ENCODE measurements at places on chromosomes 5 and 9. TPM values are rescaled to one million over a fixed set of nuclear protein-coding genes. Genes with fewer than 3 reads are reported as not detected.

DNA sequence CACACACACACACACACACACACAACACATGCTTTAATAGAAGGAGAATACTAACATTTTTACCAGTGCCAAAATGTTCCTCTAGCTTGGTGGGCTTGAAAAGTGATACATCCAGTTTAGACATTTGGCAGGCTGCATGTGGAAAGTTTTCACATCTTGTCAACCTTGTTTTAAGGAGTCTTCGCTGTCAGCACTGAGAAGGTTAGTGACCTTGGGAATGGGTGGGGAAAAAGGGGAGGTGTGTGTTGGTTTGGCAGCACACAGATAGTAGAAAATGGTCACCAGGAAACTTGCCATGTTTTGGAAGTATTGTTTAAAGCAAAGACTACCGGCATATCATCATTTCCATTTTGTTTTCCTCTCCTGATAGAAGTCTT is 346.5 kb upstream of the ADAMTSL1 start:
- DNase-seq, result no peak

The ASS1 gene
- total RNA-seq, result 3.1 TPM

GRCh38 chr5:60710362-60710761 is 10.4 kb upstream of the DEPDC1B start:
- DNase-seq, result no peak

DNA sequence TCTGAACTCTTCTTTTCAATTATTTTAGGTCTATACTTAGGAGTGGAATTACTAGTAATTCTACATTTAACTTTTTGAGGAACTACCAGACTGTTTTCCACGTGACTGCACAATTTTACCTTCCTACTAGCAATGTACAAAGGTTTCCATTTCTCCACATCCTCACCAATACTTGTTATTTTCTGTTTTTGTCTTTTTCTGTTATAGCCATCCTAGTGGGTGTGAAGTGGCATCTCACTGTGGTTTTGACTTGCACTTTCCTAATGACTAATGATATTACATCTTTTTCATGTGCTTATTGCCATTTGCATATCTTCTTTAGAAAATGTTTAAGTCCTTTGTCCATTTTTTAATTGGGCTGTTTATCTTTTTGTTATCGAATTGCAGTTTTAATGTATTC is 136.9 kb upstream of the EGFLAM start:
- no peak for DNase-seq

DNA sequence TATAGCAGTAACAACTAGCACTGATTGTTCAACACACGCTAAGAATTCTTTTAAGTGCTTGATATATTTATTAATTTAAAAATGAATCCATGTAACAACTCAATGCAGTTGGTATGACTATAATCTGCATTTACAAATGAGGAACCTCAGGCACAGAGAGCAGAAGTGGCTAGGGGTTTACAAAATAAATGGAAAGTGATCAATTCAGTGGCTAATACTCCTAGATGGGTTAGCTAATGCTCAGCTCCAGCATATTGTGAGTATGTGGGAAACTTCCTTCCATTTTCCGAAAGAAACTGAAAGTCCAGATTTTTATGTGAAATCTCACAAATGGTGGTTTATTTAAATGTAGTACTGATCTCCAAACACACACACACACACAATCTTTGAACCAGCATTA is 128.0 kb downstream of the RFX3 start:
- DNase-seq, result no peak

The DNAI1 gene
- not detected for total RNA-seq

The C5orf22 gene
- total RNA-seq, result 22.4 TPM

The CPEB4 gene
- 10.5 TPM for total RNA-seq

GRCh38 chr9:95336281-95336680 is 18.8 kb upstream of the FANCC start:
- no peak for DNase-seq

DNA sequence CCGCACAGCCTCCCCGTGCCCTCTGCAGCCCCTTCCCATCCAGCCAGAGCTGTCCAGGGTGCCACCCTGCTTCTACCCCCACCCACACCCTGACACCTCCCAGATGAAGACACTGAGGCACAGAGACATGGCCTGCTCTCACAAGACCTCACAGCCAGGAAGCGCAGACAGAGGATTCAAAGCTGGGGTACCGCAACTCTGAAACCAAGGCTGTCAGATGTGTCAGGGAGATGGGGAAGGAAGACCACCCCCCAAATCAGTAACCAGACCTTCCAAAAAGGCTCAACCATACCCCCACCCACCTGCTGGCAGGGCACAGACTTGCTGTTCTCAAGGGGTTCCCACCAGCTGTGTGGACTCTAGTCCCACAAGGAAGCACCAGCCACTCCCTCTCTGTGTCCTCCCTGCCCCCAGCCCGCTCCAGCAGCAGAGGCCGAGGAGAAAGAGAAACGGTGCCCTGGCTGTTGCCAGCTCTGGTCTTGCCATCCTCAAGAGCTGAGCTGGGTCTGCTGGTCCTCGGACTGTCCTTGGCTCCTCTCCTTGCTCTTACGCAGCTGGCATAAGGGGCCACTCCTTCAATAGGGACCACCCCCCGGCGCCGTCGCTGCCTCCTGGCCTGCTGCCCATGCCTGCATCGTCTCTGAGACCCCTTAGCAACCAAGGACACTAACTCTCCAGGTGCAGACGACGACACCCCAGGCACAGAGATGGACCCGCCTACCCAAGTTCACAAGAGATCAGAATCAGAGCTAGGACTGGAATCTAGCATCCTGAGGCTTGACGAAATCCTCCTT is 699 bp downstream of the AKNA start:
- peak; percentile 48 for DNase-seq

- no peak for DNase-seq
Observed at GRCh38 chr5:65882278-65882677, 44.1 kb upstream of the ERBIN start.

DNA sequence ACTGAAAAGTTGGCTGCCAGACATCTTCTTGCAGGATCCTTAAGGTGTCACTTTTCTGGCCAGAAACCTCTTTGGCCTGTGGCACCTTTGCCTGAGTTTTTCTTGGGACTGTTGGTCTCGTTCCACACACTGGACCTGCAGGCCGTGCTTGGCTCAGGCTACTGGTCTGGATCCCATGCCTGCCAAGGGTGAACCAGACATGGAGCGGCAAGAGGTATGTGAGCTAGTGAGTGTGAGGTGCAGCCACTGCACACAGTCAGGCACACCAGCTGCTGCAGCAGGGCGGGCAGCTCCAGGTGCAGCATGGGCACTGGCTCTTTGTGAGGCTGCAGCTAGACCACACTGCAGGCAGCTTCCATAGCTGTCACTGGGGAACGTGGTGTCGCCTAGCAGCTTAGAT is 47.9 kb downstream of the NDUFAF2 start:
- DNase-seq, result no peak

GRCh38 chr5:86626149-86626548 is 8.4 kb downstream of the COX7C start:
- DNase-seq, result no peak

The ATG12 gene
- total RNA-seq, result 43.9 TPM

The C9orf40 gene
- total RNA-seq, result 22.9 TPM

- DNase-seq, result no peak
Observed at GRCh38 chr5:148853868-148854267, 27.5 kb downstream of the ADRB2 start.

DNA sequence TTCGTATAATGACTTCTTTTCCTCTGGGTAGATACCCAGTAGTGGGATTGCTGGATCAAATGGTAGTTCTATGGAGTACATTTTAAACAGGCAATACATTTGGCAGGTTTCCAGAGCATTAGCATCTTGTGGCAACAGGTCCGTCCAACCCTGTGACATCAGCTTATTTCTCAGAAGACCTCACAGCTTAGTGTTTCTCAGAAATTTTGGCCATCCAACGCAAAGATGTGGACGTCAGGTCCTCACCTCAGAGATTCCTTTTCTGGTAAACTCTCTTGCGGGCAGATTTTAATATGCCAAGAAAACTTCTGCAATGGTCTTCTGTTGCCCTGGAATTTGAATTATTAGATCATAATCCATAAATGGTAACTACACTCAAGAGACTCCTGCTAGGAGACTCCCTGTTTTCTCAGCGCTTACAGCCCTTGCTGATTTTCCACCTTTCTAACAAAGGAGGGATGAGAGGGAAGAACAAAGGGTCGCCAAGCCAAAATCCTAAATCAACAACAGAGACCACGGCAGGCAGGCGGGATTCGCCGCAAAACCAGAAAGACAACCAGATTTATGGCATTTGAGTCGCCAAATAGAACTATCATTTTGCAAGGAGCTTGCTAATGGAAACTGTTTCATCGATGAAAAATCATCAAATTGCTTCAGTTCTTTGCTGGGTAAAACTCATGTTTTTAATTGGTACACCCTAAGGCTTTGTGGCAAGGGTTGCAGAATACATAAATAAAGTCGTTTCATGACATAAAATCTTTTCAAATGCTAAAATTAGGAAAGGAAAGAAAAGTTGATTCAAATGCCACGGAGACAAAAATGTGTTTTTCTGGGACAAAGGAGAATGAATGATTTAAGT is 34.1 kb upstream of the PLPP1 start:
- no peak for DNase-seq

DNA sequence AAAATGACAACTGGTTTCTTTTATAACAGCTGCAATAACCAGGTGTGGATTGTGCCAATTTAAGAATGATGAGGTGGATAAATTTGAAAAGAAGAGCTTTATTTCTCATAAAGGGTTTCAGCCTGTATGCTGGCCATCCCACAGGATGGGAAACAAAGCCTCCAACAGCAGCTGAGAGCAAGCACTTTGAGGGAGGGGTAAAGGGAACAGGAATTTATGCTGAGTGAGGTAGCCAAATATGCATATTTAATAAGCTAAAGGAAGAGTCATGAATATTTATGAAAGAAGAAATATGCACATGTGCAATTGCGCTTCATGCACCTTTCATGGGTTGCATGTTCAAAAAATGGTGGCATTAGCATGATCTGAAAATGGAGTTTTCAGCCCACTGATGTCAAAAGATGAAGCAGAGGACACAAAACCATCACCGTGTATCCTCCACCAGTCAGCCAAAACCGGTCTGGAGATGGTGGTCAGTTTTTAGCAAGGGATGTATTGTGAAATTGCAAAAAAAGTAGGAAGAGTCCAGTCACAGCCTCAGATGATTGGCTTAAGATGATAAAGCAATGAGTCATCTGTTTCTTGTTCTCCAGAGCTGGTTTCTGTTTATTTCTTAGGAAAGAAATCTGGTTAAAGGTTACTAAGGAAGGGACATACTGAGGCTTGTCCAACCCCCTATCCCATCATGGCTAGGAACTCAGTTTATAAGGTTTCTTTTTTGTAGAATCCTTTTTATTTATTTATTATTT is 47.9 kb downstream of the DEPDC1B start:
- DNase-seq, result no peak

GRCh38 chr5:105508519-105508918 is 1945.9 kb upstream of the NUDT12 start:
- DNase-seq, result no peak

The REXO4 gene
- 23.6 TPM for total RNA-seq

GRCh38 chr9:17863213-17863883 is 284.5 kb downstream of the SH3GL2 start:
- no peak for DNase-seq

The NEUROG1 gene
- total RNA-seq, result not detected

The DNAJB5 gene
- total RNA-seq, result 5.5 TPM

- no peak for DNase-seq
Observed at GRCh38 chr9:108205276-108205675, 650.5 kb downstream of the ACTL7B start.

The FOXD4L3 gene
- total RNA-seq, result 0.13 TPM

GRCh38 chr5:79842006-79842881 is 148.8 kb downstream of the MTX3 start:
- peak; percentile 12 for DNase-seq

- no peak for DNase-seq
Observed at GRCh38 chr5:143304836-143305475, 98.5 kb downstream of the NR3C1 start.

GRCh38 chr9:136825295-136826187 is 16.7 kb upstream of the AJM1 start:
- DNase-seq, result no peak

DNA sequence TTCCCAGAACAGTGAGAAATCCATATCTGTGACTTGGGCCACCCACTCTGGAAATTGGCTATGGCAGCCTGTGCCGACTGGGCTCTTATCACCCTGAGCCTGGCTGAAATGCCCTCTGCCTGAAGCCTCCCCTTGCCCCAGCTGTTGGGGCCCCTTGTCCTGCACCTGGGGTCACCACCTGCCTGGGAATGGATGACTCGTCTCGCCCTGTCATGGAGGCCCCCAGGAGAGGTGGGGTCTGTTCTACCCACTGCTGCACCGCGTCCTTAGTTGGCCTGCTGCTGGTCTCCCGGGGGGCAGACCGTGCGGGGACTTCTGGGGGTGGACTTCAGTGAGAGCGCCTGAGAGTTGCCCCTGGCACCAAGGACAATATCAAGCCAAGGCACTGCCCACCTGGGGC is 46.6 kb upstream of the COL5A1 start:
- DNase-seq, result no peak

GRCh38 chr5:7185742-7186141 is 210.2 kb upstream of the ADCY2 start:
- DNase-seq, result no peak
